ENCODE measurements at places on chromosomes 5 and 9. TPM values are rescaled to one million over a fixed set of nuclear protein-coding genes. Genes with fewer than 3 reads are reported as not detected.

DNA sequence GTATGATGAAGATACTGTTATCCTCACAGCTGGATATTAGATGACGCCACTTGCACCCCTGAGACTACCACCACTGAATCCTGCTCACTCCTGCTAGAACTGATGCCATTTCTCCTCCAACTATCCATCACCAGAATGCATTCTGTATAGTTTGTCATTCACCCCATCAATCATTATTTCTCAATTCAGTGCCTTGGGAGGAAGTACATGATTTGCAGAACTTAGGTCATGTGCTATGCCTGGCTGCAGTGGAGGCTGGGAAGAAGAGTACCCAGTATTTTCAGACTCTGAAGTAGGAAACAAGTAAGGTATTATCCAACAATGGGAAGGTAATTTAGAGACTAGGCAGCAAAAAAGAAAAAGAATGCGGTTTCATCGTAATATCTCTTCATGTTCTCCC is 26.2 kb upstream of the HSD17B4 start:
- no peak for DNase-seq

The MEIKIN gene
- not detected for polyA plus RNA-seq

The FAM153A gene
- polyA plus RNA-seq: 0.37 TPM

The ZNF883 gene
- 4.7 TPM for polyA plus RNA-seq

DNA sequence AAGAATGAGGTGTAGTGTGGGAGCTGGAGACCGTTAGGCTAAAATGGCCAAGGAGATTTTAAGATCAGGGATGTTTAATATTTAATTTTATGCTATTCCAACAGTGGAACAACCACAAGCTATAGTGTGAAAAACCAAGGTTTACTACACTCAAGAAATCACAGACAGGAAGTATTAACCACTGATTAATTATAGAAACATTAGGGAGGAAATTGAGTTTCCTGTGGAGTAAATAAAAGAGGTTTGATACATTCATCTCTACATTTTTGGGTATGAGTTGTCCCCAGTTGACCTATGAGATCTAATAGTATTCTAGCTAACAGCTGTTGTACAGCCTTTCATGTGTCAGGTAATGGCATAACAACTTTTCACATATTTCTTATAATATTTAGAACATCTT is 103.7 kb upstream of the MPDZ start:
- DNase-seq: no peak

DNA sequence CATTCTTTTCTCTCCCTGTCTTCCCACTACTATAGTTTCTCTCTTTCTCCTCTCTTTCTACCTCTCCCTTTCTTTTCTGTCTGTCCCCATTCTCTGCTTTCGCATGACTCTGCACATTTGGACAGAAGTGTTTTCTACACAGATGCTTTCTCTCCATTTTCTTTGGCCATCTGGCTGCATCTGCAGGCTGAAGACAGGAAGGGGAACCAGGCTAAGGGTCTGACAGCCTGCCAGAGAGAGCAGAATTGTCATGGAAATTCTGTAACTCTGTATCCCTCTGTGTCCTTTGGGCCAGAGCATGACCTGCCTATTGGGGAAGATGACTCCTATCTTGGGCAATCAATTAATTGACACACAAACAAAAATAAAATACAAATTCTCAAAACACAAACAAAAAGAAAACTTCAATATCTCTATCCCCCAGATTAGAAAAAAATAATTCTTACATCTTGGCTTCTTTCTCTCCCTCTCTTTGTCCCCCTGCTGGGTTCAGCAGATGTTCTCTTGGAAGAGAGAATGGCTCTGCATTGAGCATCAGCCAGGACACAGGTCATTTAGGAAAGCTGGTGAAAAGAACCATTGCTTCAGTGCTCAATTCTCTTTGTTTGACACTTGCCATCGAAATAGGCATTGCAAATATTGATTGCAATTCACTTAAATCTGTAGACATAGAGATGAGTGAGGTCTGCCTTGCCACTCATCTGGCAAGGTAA is 415.9 kb upstream of the KLF4 start:
- DNase-seq: peak; percentile 91

The CRB2 gene
- 0.10 TPM for polyA plus RNA-seq

The IL3 gene
- polyA plus RNA-seq: not detected

GRCh38 chr5:20536341-20536740 is 548.3 kb upstream of the CDH18 start:
- no peak for DNase-seq

DNA sequence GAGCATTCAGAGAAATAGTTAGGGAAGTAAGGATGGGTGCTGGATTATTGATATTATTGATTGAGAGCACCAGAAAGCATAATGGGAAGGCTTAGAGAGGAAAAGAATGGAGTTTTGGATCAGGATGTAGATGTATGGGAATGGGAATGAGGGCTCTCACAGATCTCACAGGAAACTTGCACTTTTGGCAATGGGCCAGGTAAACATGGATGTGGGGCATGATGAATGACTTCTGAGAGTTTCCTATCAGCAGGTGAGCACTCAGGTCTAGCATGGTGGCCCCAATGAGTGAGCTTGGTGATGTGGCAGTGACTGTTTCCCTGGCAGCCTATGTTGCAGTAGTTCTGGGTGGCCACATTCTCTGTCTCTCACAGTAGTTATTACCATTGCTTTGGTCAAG is 283.8 kb downstream of the FBXL7 start:
- DNase-seq: no peak

The TMEM252 gene
- 1.9 TPM for polyA plus RNA-seq

DNA sequence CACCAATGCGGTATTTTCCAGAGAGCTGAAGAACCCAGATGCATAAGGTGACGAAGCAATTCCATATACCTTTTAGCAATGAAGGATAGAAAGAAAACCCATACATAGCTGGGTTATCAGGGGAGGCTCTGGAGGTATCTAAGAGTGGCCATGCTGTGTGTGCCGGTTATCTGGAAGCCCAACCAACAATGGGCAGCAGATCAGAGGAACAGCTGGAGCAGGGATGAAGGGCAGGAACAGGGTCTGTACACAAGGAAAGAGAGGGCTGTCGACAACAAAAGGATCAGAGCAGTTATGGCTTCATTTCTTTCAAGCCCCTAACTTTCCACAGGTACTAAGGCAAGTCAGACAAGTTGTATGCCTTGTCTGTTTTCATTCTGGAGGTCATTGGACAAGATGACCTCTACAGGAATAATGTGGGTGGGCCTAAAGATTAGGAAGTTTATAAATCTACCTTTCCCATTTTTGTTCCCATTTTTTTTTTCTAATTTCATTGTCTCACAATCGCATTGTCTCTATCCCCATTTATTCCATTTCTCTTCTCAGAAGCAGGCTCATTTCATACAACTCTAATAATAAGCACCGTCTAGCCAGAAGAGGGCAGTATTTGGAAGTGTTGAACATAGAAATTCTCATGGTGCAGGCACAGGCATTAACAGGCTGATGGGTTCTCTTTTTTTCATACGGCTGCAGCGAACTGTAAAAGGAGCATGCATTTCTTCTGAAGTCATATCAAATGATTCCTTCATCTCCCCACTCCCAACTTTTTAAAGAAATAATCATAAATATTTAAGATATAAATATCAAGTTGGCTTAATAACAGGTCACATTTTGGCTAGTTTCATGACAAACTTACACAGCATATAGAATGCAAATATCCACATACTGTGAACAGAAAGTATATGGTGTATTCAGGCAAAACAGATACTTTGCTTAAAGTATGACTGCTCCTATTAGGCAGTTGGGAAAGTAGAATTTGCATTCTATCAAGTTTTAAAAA is 63.5 kb downstream of the ZNF474 start:
- DNase-seq: peak; percentile 69

DNA sequence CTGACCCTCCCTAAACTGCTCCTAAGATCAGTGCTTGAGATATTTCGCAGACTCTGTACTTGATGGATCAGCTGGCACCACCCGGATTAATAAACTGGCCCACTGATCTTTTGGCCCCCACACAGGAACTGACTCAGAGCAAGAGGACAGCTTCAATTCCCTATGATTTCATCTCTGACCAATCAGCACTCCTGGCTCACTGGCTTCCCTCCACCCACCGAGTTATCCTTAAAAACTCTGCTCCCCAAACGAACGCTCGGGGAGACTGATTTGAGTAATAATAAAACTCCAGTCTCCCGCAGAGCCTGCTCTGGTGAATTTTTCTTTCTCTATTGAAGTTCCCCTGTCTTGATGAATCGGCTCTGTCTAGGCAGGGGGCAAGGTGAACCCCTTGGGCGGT is 36.5 kb upstream of the CD180 start:
- DNase-seq: no peak

DNA sequence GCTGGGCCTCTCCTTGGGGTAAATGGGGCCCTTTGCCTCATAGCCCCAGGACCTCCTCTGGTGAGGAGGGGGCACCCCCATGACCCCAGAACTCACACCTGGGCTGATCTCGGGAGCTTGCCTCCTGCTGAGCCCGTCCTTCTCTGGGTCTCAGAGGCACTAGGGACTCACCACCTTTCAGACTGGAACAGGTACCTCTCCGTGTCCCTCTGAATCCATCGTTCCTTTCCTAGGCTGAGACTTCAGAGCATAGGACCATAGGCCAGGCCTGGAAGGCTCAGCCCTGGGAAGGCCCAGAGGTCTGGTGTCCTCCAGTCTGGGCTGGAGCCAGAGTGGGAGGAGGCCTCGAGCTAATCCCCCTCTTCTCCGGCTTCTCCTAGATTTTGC is 97.9 kb downstream of the CACNA1B start:
- DNase-seq: no peak

The BOD1 gene
- 80.5 TPM for polyA plus RNA-seq

The DNAJC21 gene
- polyA plus RNA-seq: 43.3 TPM

- DNase-seq: peak; percentile 80
Measured at GRCh38 chr9:8660383-8660782, 860.8 kb upstream of the DMAC1 start.

All from muscle of back (tissue), 13 donors.